ENCODE measurements at places on chromosomes 11 and 22. TPM values are rescaled to one million over a fixed set of nuclear protein-coding genes. Genes with fewer than 3 reads are reported as not detected.

GRCh38 chr11:119723243-119723951 is 5.6 kb downstream of the NECTIN1 start:
- no peak overlapping the region for H3K4me3 ChIP-seq
- H3K4me1 ChIP-seq: peaks cover 20% of the 10 kb centered on the region
- H3K27ac ChIP-seq: no peak overlapping the region
- no peaks in the 10 kb centered on the region for H3K27me3 ChIP-seq
- H3K36me3 ChIP-seq: no peaks in the 10 kb centered on the region
- no peak for DNase-seq

Gene CFAP68
- total RNA-seq: 29.3 TPM

Gene KBTBD3
- 12.3 TPM for total RNA-seq

GRCh38 chr22:46906326-46907045 is 144.0 kb downstream of the TBC1D22A start:
- peak overlapping the region; percentile 33 for H3K27ac ChIP-seq
- peaks cover 21% of the 10 kb centered on the region for H3K36me3 ChIP-seq
- no peaks in the 10 kb centered on the region for H3K27me3 ChIP-seq
- H3K4me3 ChIP-seq: no peak overlapping the region

- H3K27me3 ChIP-seq: no peaks in the 10 kb centered on the region
- no peaks in the 10 kb centered on the region for H3K4me1 ChIP-seq
- no peak overlapping the region for H3K4me3 ChIP-seq
- no peak for DNase-seq
- no peaks in the 10 kb centered on the region for H3K36me3 ChIP-seq
Observed at GRCh38 chr11:104390651-104391050, 226.7 kb upstream of the PDGFD start.

DNA sequence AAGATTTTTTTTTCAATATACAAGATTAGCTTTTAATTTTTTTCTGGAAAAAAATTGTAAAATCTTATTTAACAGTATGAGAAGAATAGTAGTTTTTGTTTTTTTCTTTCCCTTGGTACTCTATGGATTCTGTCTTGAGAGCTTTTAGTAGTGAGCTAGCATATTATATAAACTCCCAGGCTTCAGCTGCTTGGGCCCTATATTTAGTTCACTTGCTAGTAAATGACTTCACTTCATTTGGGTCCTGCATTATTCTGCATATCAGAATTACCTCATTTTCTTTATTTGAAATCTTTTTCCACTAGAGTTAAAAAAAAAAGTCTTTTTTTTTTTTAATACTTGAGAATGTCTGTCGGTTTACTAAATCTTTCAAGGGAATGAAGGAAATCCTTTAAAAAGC is 33.1 kb downstream of the HIPK3 start:
- DNase-seq: no peak
- no peaks in the 10 kb centered on the region for H3K36me3 ChIP-seq
- no peak overlapping the region for H3K4me3 ChIP-seq
- no peaks in the 10 kb centered on the region for H3K27me3 ChIP-seq
- H3K27ac ChIP-seq: no peak overlapping the region

DNA sequence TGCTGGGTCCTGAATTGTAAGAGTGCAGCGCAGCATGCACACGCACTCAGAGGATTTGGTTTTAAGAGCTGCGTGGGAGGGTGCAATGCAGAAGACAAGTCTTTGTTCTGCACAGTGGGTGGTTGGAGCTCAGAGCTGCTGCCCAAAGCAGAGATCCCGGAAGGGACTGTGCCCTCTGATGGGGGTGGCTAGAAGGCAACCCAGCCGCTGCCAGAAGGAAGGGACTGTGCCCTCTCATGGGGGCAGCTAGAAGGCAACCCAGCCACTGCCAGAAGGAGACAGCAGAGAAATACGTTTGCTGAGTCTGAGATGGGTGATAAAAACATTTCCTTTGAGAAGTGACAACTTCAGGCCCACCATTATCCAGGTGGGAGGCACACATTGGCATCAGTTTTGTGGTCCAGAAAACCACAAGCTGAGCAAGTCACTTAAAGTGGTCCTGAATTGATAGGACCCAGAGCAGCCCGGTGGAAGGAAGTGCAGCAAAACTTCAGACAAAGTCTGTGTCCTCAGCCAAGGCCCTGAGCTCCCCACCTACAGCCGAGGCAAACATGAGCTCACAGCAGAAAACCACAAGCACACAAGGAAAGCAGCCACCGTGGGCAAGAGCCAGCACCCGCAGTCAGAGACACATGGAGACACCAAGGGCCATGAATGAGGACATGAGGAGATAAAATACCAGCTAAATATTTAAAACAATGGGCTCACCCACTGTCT is 4.3 kb downstream of the KRTAP5-6 start:
- DNase-seq: no peak
- H3K4me1 ChIP-seq: no peaks in the 10 kb centered on the region
- H3K4me3 ChIP-seq: no peak overlapping the region
- H3K27ac ChIP-seq: peak overlapping the region; percentile 43

DNA sequence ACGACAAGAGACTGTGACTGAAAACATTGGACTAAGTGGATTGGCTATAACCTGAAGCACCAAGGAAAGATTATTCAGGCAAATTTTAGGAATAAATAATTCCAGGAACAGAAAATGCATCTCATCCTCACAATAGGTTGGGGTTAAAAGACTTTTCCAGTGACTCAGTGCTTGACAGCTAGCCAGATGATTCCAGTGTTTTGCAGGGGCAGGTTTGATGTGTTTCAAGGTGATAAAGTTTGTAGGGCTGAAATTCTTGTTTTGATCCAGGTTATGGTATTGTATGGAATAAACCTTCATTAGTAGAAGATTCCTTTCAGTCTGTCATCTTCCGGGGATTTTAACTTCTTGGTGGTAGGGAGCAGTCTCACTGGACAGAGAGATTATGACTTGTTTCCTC is 2.3 kb downstream of the EXT2 start:
- H3K4me1 ChIP-seq: peaks cover 6% of the 10 kb centered on the region
- no peak for DNase-seq
- no peaks in the 10 kb centered on the region for H3K36me3 ChIP-seq
- H3K27me3 ChIP-seq: no peaks in the 10 kb centered on the region
- no peak overlapping the region for H3K27ac ChIP-seq

Gene CLDN5
- 226 TPM for total RNA-seq

DNA sequence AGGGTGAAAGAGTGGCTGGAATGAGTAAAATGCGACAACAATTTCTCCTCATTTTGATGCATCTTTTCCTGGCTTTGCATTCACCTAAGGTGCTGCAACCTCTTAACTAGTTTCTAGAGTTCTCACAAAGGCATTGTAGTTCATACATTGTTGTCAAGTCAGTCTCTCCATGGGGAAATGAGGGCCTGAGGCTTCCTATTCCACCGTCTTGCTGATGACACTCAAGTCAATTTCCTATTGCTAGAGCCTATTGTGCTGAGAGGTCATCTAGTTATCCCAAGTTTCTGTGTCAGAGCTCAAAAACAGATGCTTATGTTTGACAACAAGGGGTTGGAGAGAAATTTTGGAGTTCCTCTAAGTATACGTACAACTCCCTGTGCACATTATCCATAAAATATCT is 11.6 kb upstream of the MS4A6A start:
- H3K27ac ChIP-seq: no peak overlapping the region
- H3K4me1 ChIP-seq: no peaks in the 10 kb centered on the region

Gene CD3E
- total RNA-seq: 0.90 TPM

Gene SYT12
- 0.66 TPM for total RNA-seq

Gene DEAF1
- total RNA-seq: 49.4 TPM

DNA sequence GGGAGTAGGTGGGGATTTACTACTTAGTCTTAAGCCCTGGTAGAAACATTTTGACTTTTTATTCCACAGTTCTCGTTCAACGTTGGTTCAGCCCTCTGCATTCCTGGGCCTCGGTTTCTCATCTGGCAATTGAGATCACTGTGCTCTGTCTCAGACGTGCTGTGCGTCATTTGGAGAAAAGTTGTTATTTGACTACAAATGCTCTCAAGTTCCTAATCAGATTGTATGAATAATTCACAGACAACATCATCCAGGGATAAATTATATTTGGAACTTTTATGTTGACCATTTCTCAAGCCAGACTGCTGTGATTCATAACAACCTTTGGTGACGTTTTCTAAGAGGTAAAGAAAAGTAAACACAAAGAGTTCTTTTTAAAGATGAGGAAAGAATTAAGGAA is 69.2 kb downstream of the BLID start:
- H3K36me3 ChIP-seq: no peaks in the 10 kb centered on the region
- H3K27me3 ChIP-seq: no peaks in the 10 kb centered on the region
- H3K27ac ChIP-seq: no peak overlapping the region

DNA sequence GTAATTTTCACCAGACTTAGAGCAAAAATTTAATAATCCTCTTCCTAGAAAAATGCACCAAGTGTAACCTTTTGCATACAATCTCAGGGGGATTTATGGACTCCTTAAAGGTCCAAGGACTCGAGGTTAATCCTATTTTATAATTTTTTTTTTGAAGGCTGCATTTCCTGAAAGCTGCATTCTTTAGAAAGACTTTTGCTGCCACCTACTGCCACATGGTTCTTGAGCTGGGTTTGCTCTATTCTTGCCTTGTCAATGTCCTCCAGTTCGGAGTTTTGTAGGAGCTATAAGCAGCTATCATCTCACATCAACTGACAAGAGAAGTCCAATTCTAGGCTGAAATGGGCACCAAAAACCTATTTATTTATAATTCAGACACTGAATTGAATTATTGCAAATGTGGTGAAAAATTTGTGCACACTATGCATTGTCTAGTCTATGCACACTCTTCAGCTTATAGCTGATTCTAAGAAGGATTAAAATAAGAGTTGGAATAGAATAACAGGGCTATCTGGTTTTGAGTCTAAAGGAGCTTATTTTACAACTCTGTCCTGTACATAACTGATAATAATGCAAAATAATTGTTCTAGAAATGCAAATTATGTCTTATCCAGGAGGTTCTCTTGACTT is 31.3 kb downstream of the TRAF6 start:
- no peak overlapping the region for H3K27ac ChIP-seq
- H3K27me3 ChIP-seq: no peaks in the 10 kb centered on the region
- H3K36me3 ChIP-seq: no peaks in the 10 kb centered on the region
- DNase-seq: no peak

Gene SAA4
- total RNA-seq: not detected

- no peak for DNase-seq
- H3K27me3 ChIP-seq: no peaks in the 10 kb centered on the region
- peaks cover 29% of the 10 kb centered on the region for H3K4me1 ChIP-seq
- H3K4me3 ChIP-seq: no peak overlapping the region
- H3K36me3 ChIP-seq: no peaks in the 10 kb centered on the region
Observed at GRCh38 chr22:40498420-40499208, 128.2 kb downstream of the SGSM3 start.

DNA sequence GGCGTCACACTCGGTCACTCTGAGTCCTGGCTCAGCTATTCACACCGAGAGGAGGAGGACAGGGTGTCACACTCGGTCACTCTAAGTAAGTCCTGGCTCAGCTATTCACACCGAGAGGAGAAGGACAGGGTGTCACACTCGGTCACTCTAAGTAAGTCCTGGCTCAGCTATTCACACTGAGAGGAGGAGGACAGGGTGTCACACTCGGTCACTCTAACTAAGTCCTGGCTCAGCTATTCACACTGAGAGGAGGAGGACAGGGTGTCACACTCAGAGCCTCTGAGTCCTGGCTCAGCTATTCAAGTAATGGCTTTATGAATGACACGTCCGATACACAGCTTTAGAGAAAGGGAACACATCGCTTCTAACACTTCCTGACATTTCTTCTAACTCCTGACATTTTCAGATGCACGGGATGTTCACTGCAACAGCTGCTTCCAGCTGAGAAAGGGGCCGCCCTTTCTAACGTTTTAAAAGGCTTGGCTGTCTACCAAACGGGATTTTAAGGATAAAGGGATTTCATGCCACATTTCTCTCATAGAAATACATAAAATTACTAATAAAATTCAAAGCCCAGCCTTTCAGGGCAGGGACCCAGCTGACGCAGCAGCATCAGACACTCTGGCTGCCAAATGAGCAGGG is 28.1 kb downstream of the DRD4 start:
- no peaks in the 10 kb centered on the region for H3K4me1 ChIP-seq
- no peaks in the 10 kb centered on the region for H3K27me3 ChIP-seq
- H3K27ac ChIP-seq: no peak overlapping the region

GRCh38 chr11:108220721-108221336 is 1.6 kb downstream of the NPAT start:
- no peak overlapping the region for H3K4me3 ChIP-seq
- DNase-seq: no peak
- H3K36me3 ChIP-seq: no peaks in the 10 kb centered on the region
- H3K27me3 ChIP-seq: no peaks in the 10 kb centered on the region
- peaks cover 8% of the 10 kb centered on the region for H3K4me1 ChIP-seq

DNA sequence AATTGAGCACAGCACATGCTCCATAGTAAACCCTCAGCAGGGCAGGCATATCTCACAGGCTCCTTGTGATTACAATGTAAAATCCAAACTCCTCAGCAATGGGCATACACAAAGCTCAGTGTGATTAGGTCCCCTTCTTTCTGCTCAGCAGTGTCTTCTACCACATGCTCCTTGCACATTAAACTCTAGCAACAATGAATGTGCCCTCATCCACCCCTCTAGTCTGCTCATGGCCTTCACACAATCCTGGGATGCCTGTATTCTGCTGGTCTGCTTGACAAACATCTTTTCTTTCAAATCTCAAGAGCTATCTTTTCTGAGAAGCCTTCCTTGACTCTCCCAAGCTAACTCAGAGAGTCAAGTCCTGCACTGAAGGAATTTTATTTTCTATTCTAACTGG is 32.4 kb upstream of the DBX1 start:
- no peaks in the 10 kb centered on the region for H3K27me3 ChIP-seq
- DNase-seq: no peak
- no peak overlapping the region for H3K27ac ChIP-seq
- no peaks in the 10 kb centered on the region for H3K36me3 ChIP-seq

DNA sequence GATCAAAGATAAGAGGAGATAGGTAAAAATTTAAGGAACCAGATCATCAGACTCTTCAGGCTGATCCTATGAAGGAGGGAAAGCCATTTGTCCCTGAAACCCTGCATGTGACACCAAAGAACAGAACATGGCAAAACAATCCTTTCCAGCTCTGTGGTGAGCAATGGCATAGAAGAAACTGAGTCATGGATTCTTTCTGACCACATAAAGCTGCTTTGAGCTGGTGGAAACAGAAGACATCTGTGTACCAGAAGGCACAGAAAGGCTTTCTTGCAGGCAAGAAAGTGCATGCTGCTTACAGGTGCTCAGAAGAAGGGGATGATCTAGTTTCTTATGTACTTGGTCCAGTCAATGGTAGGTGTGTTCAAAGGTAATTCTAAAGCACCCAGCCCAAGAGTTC is 45.0 kb upstream of the APOA1 start:
- no peak overlapping the region for H3K4me3 ChIP-seq
- no peak for DNase-seq
- H3K4me1 ChIP-seq: peaks cover 8% of the 10 kb centered on the region
- no peaks in the 10 kb centered on the region for H3K36me3 ChIP-seq
- no peaks in the 10 kb centered on the region for H3K27me3 ChIP-seq
- H3K27ac ChIP-seq: no peak overlapping the region

DNA sequence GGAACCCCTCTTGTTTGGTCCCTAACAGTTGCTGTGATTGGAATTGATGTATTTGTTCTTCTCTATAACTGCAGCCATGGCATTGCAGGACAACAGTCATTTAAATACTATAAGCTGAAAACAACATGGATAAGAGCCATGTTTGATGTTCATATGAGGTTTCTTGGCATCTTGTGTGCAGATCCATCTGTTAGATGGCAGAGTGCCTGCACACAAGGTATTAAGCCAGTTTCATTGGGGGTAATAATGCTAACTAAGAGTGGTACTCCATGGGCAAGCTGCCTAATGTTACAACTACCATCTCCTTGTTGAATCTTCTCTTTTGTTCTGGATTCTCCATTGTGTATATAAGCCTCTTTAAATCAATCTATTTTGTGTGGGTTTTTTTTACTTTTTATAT is 206.0 kb upstream of the CHORDC1 start:
- H3K27me3 ChIP-seq: no peaks in the 10 kb centered on the region
- DNase-seq: no peak
- H3K4me1 ChIP-seq: no peaks in the 10 kb centered on the region

Gene OR52E8
- total RNA-seq: not detected

Gene KCNQ1OT1
- total RNA-seq: 6.3 TPM

GRCh38 chr11:122731500-122731913 is 76.0 kb downstream of the UBASH3B start:
- no peaks in the 10 kb centered on the region for H3K27me3 ChIP-seq
- H3K27ac ChIP-seq: no peak overlapping the region

All from tibial nerve (tissue), 4 donors.